ENCODE measurements at places on chromosomes 3 and 15. TPM values are rescaled to one million over a fixed set of nuclear protein-coding genes. Genes with fewer than 3 reads are reported as not detected.

Gene HTR3E
- not detected for total RNA-seq

Gene CYP8B1
- not detected for total RNA-seq

Gene UBE2E2
- total RNA-seq: 65.4 TPM

Gene SOX14
- not detected for total RNA-seq

Gene CLDN18
- not detected for total RNA-seq

Gene SLC9A9
- 16.6 TPM for total RNA-seq

Gene GOLGA6L4
- total RNA-seq: 4.0 TPM

Gene IL5RA
- not detected for total RNA-seq

Gene ZKSCAN7
- 2.2 TPM for total RNA-seq

Gene UCN2
- total RNA-seq: 22.0 TPM

Gene PPP1R14D
- total RNA-seq: not detected

Gene C3orf33
- total RNA-seq: 3.7 TPM

Gene FAM227B
- 4.1 TPM for total RNA-seq

Gene UROC1
- not detected for total RNA-seq

Gene OR5H2
- not detected for total RNA-seq

Gene FBLN2
- total RNA-seq: 93.8 TPM

Gene SCAANT1
- not detected for total RNA-seq

Gene NR2E3
- not detected for total RNA-seq

Gene CFAP161
- not detected for total RNA-seq

Gene C3orf85
- not detected for total RNA-seq

Gene BLM
- 0.72 TPM for total RNA-seq

Gene ST3GAL6
- total RNA-seq: 23.0 TPM

Gene PCSK6
- 12.9 TPM for total RNA-seq

Gene PXYLP1
- 11.8 TPM for total RNA-seq

Gene NAALADL2
- total RNA-seq: 4.0 TPM

Gene ARPP19
- 82.5 TPM for total RNA-seq

Gene TRAT1
- total RNA-seq: 0.76 TPM

Gene TNIK
- 4.3 TPM for total RNA-seq

Gene GPR149
- 0.25 TPM for total RNA-seq

Gene ACSBG1
- total RNA-seq: 67.1 TPM

Gene PRR23C
- total RNA-seq: not detected

Gene PIF1
- 1.8 TPM for total RNA-seq

Gene KIF15
- 2.7 TPM for total RNA-seq

Gene CCR1
- total RNA-seq: 0.68 TPM

Gene LDHAL6B
- total RNA-seq: not detected

Gene SPG21
- total RNA-seq: 57.0 TPM

Gene UBL7
- 66.8 TPM for total RNA-seq

Gene FES
- total RNA-seq: 11.5 TPM

Gene OXNAD1
- 15.9 TPM for total RNA-seq

Gene PLA1A
- 1.8 TPM for total RNA-seq

Gene EPHB1
- 17.6 TPM for total RNA-seq

Gene CCR4
- 0.34 TPM for total RNA-seq

Gene INSYN1
- total RNA-seq: 38.7 TPM

Gene ANKRD34C
- total RNA-seq: not detected

Gene SLC6A1
- 13.0 TPM for total RNA-seq

Gene EDEM1
- total RNA-seq: 48.1 TPM

Gene ACKR4
- total RNA-seq: 2.8 TPM

Gene GP9
- not detected for total RNA-seq

Gene BSN
- 0.59 TPM for total RNA-seq

Gene ROBO1
- 80.3 TPM for total RNA-seq

Gene STRC
- total RNA-seq: 0.49 TPM

Gene COL6A6
- 0.62 TPM for total RNA-seq

Gene CRYGS
- total RNA-seq: 2.2 TPM

Gene BBX
- total RNA-seq: 68.7 TPM

Gene PRR20G
- not detected for total RNA-seq

Gene VGLL3
- total RNA-seq: 15.3 TPM

Gene ATP13A5
- total RNA-seq: 4.8 TPM

Gene CILP
- 2.7 TPM for total RNA-seq

Gene U2SURP
- 55.5 TPM for total RNA-seq
